Heart left ventricle (tissue), 16 donors: ENCODE measurements at places on chromosomes 1 and 21. TPM values are rescaled to one million over a fixed set of nuclear protein-coding genes. Genes with fewer than 3 reads are reported as not detected.
A peak's percentile ranks its signal among the peaks of the same experiment; 100 is the strongest.

GBP1 gene
- total RNA-seq, result 4.9 TPM

BACE2 gene
- 18.0 TPM for total RNA-seq

OR10J1 gene
- total RNA-seq, result not detected

CD247 gene
- total RNA-seq, result 0.19 TPM

DNA sequence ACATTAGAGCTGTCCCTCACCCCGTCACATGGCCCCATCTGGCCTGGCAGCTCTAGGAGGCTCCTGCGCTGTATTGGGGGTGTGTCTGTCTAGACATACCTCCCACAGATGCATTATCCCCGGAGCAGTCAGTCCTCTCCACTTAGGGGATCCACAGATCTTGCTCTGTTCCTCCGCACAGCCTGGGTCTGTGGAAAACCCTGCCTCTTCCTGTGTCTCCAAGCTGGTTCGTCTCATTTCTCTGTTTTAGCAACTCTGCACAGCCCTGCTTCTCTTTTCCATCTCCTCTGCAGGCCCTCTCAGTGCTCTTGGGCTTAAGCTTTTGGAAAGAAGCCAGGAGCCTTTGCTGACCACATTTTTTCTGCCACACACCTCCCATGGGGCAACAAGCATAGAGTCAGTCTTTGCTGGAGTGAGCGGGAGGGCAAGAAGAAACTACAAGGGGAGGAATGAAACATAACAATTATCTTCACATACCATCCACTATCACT, 241.5 kb downstream of the FOXD2 start:
- DNase-seq, result no peak

DNA sequence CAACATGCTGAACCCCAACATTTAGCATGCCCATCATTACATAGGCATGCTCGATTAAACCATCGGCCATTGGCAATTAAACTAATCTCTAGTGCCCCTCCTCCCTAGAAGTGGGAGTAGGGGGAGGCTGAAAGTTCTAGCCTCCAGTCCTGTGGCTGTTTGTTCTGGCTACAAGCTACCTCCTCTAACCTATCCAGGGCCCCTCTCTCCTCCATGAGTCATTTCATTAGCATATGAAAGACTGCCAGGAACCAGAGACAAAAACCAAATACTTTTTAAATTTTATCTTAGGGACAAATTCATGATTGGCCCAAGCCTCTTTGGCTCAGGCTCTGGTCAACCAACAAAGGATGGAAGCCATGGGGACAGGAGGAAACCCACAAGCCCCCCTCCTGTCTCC, 231.1 kb downstream of the CACNA1E start:
- DNase-seq, result no peak

DNA sequence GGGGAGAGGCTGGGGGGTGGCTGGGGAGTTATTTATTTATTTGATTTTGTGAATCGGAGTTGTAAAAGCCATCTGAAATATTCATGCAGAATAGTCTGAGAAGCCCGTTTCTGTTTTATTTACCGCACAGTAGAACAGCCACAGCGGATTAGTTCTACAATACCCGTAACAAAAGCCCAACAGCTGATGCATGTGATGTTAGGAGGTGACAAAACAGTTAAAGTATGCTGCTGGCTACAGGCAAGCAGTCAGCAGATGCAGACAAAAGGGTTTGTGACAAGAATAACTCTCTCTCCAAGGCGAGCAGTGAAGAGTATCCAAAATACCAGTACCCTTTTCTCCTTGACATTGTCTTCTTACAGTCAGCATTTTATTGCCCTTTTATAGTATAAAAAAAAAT, 42.0 kb downstream of the PROX1 start:
- peak; percentile 30 for DNase-seq

GRCh38 chr1:78070210-78070609, 24.4 kb downstream of the GIPC2 start:
- no peak for DNase-seq

- no peak for DNase-seq
Measured at GRCh38 chr1:205152505-205152904, 30.7 kb upstream of the RBBP5 start.

DNA sequence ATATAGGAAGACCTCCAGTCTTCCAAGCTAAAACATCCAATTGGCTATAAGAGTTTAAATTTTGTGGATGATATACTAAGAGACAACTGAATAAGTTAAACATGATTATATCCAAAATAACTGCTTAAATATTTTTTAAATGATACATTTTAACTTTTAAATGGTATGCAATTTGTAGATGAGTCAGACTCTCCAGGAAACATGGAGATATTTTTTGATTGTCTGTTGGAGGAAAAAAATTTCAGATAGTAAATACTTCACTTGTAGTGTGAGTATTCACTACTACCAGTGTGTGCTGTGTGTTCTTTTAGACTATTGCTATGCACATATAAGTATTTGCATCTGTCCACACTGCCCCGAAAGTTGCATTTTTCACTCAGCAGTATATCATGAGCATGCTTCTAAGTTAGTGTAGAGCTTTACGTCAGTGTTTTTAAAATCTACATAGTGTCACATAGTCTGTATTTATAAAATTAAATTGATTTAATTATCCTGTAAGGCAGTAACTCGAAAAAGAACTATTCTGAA, 91.1 kb downstream of the USP25 start:
- no peak for DNase-seq

DNA sequence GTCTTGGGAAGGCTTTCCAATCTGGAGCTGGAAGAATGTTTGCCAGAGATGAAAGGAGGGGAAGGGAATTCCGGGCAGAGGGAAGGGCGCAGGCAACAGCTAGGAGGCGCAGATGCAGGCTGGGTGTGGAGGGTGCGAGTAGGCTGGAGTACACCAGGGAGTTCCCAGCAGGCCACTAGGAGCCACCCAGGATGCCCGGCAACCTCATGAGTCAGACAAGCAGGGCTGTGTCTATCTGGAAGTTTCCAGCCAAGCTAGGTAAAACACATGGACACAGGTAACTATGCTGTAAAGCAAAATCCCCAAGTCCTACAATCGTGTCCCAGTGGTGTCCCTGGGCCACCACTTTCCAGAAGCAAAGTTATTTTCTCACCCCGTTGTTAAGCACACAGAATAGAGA, 990 bp upstream of the NBL1 start:
- no peak for DNase-seq

- no peak for DNase-seq
Measured at GRCh38 chr1:2497891-2498290, 21.8 kb downstream of the PLCH2 start.

- DNase-seq, result no peak
Measured at GRCh38 chr1:92756537-92756936, 28.4 kb downstream of the EVI5 start.

DNA sequence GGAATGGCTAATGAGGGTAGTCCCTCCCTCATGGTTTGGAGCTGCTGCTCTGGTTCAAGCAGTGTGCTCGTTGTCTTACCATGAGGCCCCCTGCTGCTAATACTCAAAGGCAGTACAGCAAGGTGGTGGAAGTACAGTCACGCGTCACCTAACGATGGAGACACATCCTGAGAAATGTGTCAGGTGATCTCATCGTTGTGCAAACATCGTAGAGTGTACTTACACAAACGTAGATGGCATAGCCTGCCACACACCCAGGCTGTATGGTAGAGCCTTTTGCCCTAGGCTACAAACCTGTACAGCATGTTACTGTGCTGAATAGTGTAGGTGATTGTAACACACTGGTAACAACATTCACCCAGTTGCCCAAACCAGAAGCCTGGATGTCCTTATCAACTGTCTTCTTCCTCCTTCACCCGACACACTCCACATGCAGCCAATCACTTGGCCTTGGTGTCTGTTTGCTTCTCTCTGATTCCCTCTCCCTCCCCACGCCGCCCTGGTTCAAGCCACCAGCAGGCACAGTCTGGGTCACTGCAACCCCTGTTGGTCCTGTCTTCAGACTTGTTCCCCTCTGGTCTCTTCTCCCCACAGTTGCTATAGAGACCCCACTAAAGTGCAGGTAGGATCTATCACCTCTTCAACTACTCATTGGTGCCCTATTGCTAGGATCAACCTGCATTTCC, 6.0 kb upstream of the KCNA2 start:
- no peak for DNase-seq

- no peak for DNase-seq
Measured at GRCh38 chr1:154240294-154240833, 19.6 kb downstream of the UBAP2L start.

- no peak for DNase-seq
Measured at GRCh38 chr1:112934577-112934976, 21.4 kb downstream of the SLC16A1 start.

- no peak for DNase-seq
Measured at GRCh38 chr1:40593449-40594186, 62.2 kb downstream of the ZNF684 start.

GRCh38 chr1:195951313-195951712, 656.9 kb downstream of the KCNT2 start:
- no peak for DNase-seq

DNA sequence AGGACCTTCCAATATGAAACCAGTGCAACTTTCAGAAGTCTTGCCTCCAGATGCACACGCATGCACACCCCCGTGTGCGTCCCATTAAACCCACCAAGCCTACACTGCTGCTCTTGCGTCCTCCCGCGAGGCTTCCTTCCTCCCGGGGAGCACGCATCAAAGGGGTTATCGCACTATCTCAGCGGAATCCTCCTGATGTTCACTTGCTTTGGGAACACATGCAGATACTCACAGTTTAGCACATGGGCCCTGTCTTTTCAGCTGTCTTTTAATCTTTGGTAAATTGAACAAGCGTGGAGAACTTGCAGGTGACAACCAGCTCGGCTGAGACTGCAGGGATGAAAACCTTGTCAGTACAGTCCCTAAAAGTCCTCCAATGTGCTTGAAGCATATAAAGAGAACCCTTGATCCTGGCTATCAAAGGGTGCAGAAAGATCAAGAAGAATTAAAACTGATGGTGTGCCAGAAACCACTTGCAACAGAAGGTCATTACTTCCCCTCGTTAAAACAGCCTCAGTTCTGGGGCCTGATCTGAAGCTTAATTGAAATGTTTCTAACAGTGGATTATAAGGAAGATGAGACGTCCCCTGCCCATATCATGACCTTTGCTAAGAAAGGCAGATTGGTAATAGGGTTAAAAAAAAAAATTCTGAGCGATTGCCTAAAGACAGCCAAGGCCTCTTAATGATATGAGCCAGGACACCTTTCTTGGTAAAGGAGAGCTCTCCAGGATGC, 149.4 kb upstream of the LMO4 start:
- no peak for DNase-seq

- no peak for DNase-seq
Measured at GRCh38 chr1:119636491-119637089, 11.5 kb downstream of the ZNF697 start.

DNA sequence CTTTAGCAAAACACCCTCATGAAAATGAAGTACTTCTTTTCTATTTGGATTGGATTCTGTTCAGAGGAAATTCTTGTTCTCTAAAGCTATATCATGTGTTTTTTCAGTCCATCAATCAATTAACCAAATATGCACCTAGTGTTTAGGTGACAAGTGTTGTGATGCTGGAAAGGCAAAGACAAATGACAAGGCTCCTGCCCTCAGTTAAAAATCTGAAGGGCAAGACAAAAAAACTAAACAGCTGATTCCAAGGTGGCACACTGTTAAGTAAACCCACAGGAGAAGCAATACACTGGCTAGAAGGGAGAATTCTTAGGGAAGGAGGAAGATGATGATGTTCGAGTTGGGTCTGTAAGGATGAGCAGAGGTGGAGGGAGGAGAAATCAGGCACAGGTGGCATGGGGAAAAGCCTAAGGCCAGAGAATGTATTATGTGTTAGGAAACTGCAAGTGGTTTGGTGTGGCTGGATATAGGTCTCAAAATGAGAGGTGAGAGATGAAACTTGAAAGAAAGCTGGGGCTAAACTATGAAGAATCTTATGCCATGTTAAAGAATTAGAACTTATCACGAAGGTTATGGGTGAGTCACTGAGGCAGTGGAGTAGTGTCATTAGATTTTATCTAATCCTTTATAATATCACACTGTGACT, 51.8 kb upstream of the GFI1 start:
- DNase-seq, result no peak

GRCh38 chr1:243956450-243956849, 94.6 kb upstream of the ZBTB18 start:
- no peak for DNase-seq

- DNase-seq, result no peak
Measured at GRCh38 chr1:224767676-224768075, 151.6 kb downstream of the CNIH3 start.

DNA sequence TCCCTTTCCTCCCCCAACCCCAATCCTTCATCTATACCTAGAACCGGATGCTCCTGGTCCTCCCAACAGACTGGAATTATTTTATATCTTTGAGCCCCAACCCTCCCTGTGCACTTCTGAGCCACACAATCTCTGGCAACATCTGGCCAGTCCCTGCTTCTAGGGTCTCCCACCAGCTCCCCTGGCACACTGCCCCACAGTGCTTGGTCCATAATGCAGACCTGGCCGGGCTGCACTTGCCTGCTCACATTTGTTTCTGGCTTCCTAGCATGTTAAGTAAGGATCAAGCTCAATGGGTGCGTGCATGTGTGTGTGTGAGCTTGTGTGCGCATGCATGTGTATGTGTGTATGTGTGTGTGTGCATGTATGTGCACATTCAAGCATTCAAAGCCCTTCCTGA, 8.8 kb downstream of the TRIM62 start:
- no peak for DNase-seq
